Right ventricle myocardium inferior (tissue), 1 donor: ENCODE measurements at places on chromosomes 4 and X.
A peak's percentile ranks its signal among the peaks of the same experiment; 100 is the strongest.

- DNase-seq: no peak
These were observed 390.0 kb downstream of the GRXCR1 start for GRCh38 chr4:43282534-43282933.

DNA sequence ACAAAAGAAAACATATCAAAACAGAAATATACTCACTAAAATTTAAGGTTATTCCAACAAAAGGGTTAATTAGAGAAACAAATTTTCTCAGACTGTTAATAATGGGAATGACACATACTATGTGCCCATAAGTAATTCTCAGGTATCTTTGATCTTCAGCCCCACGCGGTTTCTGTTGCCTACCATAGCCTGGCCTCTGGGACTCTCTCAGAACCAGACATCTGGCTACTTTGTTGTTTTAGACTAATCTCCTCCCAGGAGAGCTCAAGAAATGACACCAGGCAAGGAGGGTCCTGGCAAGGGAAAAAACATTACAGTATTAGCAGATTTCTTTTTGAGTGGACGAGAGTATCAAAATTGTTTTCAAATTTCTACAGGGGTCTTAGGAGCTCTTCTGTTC, 43.7 kb downstream of the SLC10A7 start:
- DNase-seq: no peak

GRCh38 chr4:168643111-168643795, 146.4 kb downstream of the PALLD start:
- DNase-seq: no peak

- no peak for DNase-seq
These were observed 185.7 kb upstream of the TBL1X start for GRCh38 chrX:9279234-9279544.

GRCh38 chrX:94401426-94401825, 727.4 kb downstream of the FAM133A start:
- no peak for DNase-seq

DNA sequence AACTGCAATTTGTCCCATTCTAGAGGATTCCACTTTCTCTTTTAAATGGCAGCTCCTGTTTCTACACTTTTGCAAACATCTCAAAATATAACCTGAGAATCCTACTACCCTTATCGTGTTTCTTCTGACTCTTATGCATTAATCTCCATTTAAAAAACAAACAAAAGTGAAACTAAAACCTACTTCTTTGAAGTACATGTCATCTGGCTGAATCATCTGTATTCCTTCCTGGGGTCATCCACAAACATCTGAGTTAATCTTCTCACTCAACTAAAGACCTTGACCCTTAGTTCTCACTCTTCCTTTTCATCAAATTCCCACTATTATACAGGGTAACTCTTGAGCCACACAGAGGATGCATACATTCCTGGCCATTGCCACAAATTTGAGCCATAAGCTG, 584.8 kb downstream of the PPARGC1A start:
- no peak for DNase-seq

DNA sequence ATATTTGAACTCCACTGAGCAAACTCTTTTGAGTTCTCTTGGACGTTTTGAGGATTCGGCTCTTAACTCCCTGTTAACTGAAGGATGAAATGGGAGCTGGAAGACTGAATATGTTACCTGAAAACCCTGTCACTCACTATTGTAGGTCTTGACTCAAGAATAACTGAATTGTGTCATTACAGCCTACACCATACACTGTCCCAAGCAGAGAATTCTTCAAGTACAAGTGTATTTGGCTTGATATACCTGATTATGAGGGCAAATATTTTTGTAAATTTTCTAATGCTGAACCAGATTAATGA, 276.1 kb downstream of the CFAP299 start:
- DNase-seq: no peak

DNA sequence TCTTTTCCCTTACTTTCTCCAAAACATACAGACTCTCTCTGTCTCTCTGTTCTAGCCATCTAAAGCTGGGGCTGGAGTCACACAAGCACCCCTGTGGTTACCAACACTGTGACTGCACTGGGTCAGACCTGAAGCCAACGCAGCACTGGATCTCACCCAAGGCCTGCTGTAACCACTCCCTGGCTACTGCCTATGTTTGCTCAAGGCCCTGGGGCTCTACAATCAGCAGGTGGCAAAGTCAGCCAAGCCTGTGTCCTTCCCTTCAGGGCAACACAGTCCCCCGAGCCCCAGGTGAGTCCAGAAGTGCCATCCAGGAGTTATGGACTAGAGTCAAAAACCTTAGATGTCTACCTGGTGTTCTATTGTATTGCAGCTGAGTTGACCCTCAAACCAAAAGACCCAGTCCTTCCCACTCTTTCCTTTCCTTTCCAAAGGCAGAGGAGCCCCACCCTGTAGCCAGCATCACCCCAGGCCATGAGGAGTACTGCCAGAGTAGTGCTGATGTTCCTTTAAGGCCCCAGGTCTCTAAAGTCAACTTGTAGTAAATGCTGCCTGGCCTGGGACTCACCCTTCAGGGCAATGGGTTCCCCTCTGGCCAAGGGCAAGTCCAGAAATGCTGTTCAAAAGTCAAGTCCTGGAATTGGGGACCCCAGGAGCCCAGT, 58.8 kb upstream of the RAP2C start:
- DNase-seq: no peak

DNA sequence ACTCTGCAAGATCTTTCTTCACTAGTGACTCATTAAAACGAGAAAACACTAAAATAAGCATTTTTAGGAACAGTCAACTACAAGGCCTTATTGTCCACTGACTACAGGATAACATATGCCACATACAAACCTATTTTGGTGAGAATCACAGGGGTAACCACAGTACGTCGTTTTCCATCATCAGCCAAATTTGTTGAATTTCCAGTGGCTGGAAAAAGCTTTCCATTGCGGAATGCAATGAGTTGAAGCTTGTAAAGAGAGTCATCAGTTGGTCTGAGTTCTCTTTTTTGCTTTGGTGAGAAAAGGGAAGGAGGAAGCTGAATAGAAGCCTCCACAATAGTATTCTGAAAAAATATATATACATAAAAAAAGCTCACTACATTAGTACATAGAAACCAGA, 102.4 kb downstream of the ADGRA3 start:
- DNase-seq: no peak

DNA sequence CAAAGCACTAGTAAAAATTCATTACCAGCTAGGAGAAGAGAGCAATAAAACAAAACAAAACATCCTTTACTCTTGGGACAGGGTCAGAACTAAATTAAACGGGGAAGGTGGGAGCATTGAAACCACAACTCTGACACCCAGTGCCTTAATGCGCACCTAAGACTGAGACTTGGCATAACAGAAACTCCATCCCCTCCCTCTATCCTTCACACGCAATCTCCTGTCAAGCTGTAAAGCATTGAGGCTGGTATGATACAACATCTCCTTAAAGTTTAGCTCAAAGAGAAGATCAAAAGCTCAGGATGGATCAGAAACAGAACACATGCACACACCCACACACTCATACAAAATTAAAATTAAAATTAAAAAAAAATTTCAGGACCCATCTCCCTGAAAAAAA, 951.3 kb downstream of the STIM2 start:
- DNase-seq: no peak

GRCh38 chr4:171621646-171622045, 191.6 kb upstream of the GALNTL6 start:
- no peak for DNase-seq

DNA sequence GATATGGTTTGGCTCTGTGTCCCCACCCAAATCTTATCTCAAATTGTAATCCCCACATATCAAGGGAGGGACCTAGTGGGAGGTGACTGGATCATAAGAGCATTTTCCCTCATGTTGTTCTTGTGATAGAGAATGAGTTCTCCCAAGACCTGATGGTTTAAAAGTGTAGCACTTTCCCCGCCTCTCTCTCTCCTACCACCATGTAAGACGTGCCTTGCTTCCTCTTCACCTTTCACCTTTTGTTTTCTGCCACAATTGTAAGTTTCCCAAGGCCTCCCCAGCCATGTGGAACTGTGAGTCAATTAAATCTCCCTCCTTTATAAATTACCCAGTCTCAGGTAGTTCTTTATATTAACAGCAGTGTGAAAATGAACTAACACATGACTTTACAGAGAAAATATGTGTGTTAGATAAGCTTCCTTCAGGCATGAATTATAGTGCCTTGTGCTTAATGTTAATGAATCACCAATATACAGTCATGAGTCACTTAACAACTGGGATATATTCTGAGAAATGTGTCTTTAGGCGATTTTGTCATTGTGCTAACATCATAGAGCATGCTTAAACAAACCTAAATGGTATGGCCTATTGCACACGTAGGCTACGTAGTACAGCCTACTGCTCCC, 37.9 kb downstream of the PDGFC start:
- DNase-seq: no peak

DNA sequence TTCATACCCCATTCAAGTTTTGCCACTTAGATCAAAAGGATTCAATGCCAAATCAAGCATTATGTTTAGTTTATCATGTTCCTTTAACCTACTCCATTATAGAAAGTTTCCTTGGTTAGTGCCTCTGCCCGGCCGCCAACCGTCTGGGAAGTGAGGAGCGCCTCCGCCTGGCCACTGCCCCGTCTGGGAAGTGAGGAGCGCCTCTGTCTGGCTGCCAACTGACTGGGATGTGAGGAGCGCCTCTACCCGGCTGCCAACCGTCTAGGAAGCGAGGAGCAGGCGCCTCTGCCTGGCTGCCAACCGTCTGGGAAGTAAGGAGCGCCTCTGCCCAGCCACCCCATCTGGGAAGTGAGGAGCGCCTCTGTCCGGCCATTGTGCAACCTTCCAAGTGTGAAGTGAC, 36.3 kb upstream of the PDGFRA start:
- no peak for DNase-seq

DNA sequence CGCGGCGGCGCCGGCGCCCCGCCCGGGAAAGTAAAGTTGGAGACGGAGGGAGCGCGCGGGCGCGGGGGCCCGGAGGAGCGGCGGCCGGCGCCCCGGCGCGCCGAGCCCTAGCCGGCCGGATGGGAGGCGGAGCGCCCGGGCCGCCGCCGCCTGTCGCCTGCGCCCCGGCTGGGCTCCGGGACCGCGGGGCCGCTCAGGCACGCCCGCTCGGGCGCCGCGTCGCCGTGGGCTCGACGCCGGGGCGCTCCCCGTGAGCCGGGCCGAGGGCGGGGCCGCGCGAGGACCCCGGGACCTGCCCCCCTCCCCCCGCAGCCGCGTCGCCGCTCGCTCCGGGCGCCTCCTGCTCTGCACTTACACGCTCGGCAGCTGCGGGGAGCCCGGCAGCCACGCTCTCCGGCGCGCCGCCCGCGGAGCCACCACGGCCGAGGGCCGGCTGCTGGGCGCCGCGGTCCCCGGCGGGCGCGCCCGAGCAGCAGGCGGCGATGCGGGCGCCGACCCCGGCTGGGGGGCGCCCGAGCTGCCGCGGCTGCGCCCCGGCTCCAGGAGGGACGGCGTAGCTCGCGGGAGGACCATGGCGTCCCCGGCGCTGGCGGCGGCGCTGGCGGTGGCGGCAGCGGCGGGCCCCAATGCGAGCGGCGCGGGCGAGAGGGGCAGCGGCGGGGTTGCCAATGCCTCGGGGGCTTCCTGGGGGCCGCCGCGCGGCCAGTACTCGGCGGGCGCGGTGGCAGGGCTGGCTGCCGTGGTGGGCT, at the start of gene ADRA2C:
Gene ADRA2C (plus strand): TSS at position 350 of the 749 bp plus-strand sequence. CDS start 222 bp downstream, at position 572.
- no peak for DNase-seq

GRCh38 chr4:2281575-2282343, 19.9 kb upstream of the MXD4 start:
- peak; percentile 45 for DNase-seq

DNA sequence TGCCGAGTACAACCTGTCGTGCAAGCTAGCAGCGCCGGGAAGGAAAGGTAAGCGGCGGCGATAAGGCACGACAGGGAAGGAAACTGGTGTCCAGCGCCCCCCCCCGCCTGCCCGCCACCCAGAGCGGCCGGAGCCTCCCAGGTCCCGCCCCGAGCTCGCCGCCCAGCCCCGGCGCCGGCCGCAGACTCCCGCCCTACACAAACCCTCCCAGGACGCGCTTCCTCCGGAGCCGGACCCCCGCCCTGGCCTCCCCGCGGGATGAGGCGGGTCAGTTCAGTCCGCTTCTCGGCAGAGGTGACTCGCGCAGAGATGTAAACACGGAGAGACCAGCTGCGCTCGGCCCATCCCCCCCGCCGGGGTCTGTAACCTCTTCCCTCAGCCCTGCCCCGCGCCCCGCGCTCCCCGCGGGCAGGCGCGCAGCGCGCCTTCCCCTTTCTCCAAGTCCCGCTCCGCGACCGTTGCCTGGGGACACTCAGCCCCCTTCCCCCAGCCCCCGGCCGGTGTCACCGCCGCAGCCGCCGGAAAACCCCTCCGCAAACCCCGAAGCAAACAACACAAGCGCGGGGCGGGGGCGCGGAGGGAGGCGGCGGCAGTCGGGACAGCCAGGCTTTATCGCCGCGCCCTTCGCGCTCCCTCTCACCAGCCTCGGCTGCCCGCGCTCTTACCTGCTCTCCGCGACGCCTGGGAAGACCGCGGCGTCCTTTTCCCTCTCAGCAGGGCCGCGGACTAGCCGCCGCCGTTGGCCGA, 543 bp downstream of the ELF2 start:
- peak; percentile 93 for DNase-seq
